Tongue (tissue), 3 donors: ENCODE measurements at places on chromosomes 3 and 15. TPM values are rescaled to one million over a fixed set of nuclear protein-coding genes. Genes with fewer than 3 reads are reported as not detected.

DNA sequence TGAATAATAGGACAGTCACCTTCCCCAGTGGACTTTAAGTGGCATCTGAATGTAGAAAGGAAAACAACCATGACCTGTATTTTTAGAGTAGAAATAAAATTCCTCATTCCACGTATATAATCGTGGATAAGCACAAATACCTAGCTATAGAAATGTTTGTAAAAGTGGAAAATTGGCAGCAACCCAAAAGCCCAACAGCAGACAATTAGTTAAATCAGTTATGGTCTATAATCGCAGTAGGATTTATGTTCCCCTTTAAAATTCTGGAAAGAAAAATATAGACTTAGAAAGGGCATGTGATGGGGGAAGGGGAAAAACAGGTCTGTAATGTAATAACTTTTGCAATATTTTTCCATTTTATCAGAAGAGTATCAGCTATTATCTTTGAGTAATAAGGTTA is 241.9 kb upstream of the ST8SIA2 start:
- DNase-seq: no peak

GRCh38 chr3:122235147-122235546 is 51.7 kb downstream of the CASR start:
- DNase-seq: no peak

- no peak for DNase-seq
Observed at GRCh38 chr15:52005748-52006701, 13.0 kb upstream of the MAPK6 start.

DNA sequence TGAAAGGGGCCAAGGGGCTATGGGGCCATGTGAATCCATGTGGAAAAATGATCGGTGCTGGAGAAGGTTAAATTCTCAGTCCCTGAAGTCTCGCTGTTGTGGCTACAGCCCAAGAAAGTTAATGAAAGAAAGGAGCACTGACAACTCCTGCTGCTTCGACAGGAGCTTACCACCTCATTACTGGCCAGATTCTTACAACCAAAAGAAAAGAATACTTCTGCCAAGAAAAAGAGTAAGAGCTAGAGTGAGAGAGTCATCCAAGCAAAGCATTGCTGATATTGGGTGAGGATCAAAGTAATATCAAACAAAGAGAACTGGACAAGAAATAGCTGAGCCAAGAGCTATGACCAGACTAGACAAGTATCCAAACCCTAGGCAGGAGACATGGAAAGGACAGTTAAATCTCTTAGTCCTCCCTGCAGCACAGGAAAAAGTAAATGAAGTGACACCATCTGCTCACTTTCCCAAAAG is 348.4 kb upstream of the PLSCR5 start:
- peak; percentile 63 for DNase-seq

GRCh38 chr3:184785890-184786279 is 26.1 kb upstream of the VPS8 start:
- no peak for DNase-seq

Gene ABHD17C
- 7.9 TPM for total RNA-seq

Gene EFCC1
- total RNA-seq: 1.3 TPM
